ENCODE measurements at places on chromosomes 3 and 15. TPM values are rescaled to one million over a fixed set of nuclear protein-coding genes. Genes with fewer than 3 reads are reported as not detected.

The C3orf70 gene
- total RNA-seq: 1.9 TPM

The CPEB1 gene
- 13.8 TPM for total RNA-seq

The TMC3 gene
- total RNA-seq: 3.9 TPM

The PCSK6 gene
- 4.2 TPM for total RNA-seq

The IQCF5 gene
- total RNA-seq: not detected

The DNAJA4 gene
- total RNA-seq: 3.4 TPM

The TRH gene
- total RNA-seq: under 0.01 TPM

The NPAP1 gene
- not detected for total RNA-seq

The SCAANT1 gene
- not detected for total RNA-seq

The AMT gene
- 0.85 TPM for total RNA-seq
